Right atrium auricular region (tissue), 2 donors: ENCODE measurements at places on chromosomes 1 and 21.
A peak's percentile ranks its signal among the peaks of the same experiment; 100 is the strongest.

GRCh38 chr1:30911059-30911954, 2.7 kb upstream of the SDC3 start:
- peak; percentile 92 for DNase-seq

DNA sequence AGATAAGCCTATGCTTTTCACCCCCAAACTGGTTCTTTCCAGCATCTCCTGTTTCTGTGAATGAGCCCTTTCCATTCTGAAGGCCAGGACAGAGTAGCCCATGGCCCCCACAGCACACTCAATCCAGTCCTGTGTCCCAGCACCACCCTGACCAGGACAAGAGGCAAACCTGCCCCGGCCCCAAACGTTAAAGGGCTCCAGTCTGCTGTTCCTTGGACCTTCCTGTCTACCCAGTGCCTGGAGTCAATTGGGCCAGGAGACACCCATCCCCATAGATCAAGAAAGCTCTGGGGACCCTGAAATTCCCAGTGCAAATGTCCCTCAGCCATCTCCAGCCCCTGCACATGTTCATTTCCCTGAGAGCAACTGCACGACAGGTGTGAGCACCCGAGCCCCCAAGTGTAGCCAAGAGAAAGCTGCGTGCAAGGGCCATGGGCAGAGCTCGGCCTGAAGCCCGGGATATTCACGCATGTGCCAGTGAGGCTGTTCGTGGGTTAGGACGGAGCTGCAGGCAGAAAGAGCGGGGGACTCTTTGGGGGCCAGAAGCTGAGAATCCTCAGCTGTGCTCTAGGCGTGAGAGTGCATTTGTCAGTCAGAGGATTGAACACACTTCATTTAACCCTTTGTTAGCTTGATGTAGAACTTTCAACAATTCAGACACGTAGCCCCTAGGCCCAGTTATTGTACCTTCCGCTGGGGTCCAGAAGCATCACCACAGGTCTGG, 4.2 kb upstream of the RIPK4 start:
- no peak for DNase-seq

DNA sequence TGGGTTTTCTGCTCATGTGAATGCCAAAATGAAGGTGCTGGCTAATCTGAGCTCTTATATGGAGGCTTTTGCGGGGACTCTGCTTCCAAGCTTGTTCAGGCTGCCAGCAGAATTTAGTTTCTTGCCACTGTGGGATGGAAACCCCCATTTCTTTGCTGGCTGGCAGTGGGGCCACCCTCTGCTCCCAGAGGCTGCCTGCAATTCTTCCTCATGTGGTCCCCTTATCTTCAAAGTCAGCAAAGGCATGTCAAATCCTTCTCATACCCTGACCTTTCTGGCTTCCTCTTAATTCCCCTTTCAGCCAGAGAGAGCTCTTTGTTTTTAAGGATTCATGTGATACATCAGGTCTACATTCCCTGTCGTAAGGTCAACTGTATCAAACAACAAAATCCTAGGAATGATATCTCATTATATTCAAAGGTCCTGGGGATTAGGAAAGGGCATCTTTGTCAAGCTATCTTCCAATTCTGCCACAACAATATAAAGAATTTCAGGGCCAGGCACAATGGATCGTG, 5.2 kb upstream of the GPR161 start:
- no peak for DNase-seq

DNA sequence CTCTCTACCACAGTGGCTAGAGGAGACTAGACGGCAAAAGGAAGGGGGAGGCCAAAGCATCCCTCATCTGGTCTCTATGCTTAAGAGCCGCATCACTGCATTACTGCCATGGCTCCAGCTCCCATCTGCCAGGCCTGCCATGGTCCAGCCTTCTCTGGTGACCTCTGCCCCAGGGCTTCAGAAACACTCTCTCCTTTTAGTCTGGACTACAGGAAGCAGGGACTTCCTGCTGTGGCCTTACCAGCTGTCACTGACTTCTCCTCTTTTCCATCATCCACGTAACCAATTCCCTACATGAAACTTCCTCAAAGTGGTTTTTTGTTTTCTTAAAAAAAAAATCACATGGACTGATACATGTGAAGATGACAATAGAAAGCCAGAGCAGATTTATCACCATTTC, 323.1 kb upstream of the NFIA start:
- no peak for DNase-seq

DNA sequence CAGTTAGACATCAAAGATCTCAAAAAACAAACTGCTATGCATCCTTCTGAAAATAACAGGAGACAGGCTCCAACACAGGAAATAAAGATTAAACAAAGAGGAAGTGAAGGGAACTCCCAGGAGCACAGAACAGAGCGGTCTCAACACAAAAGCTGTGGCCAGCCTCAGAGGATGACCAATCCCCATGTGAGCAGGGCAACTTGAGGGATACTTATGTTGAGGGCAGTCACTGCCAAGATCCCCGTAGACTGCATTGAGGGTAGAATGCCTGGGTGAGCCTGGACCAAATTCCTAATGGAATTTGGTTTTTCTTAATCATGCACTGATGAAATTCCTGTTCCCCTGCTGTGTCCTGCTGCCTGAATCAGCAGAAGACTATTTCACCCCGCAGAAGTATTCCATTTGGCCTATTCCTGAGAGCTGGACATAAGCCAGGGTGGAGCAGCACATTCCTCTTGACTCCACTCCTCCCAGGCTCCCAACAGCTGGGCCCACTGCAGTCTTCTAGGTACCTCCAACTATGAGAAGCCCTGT, 49.0 kb downstream of the JAK1 start:
- peak; percentile 87 for DNase-seq

- DNase-seq, result no peak
Observed at GRCh38 chr1:227747948-227748495, 12.8 kb downstream of the SNAP47 start.

- no peak for DNase-seq
Observed at GRCh38 chr1:3915551-3916121, 15.6 kb upstream of the C1orf174 start.

- DNase-seq, result peak; percentile 67
Observed at GRCh38 chr1:167936930-167937708, at the start of gene MPC2. TSS of gene MPC2 (minus strand) at chr1:167937072. CDS start at chr1:167935841, 1,231 bp downstream.

- DNase-seq, result no peak
Observed at GRCh38 chr21:15204140-15204969, 139.6 kb upstream of the NRIP1 start.

- no peak for DNase-seq
Observed at GRCh38 chr1:165960136-165960535, 132.7 kb downstream of the UCK2 start.

GRCh38 chr1:38563942-38564735, 295.4 kb downstream of the RRAGC start:
- DNase-seq, result no peak

- no peak for DNase-seq
Observed at GRCh38 chr1:183720028-183720427, 66.9 kb upstream of the APOBEC4 start.

DNA sequence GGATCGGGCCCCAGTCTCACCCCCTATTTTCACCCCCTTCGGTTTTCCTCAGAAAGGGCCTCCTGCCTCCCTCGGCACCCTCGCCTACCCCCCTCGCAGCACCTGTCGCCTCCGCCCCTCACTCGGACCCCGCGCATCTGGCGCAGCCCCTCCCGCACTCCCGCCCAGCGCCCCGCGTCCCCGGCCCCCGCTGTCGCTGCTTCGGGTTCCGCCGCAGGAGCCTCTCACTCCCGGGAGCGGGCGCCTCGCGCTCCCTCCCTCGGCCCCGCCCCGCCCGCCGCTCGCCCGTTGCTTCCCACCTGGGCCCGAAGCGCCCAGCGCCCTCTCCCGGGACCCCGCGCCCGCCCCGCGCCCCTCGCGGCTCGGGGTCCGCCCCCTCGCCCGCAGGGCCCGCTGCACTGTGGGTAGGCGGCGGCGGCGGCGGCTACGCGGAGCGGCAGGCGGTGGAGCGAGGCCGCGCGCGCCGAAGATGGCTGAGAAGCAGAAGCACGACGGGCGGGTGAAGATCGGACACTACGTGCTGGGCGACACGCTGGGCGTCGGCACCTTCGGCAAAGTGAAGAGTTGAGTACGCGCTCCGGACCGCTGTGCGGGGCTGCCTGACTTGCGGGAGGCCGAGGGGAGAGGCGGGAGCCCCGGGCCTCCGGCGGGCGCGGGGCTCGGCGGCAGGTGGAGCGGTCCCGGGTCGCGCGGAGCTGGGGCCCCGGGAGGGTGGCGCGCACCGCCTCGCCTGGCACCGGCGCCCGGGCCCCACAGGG, at the start of gene PRKAA2:
PRKAA2 (plus strand) TSS at position 396 of the 758 bp plus-strand sequence; CDS start at position 470, 74 bp downstream.
- DNase-seq, result no peak

GRCh38 chr1:10583641-10584040, 108.9 kb downstream of the PEX14 start:
- DNase-seq, result no peak

GRCh38 chr1:206719169-206719839, 34.6 kb downstream of the MAPKAPK2 start:
- DNase-seq, result no peak

DNA sequence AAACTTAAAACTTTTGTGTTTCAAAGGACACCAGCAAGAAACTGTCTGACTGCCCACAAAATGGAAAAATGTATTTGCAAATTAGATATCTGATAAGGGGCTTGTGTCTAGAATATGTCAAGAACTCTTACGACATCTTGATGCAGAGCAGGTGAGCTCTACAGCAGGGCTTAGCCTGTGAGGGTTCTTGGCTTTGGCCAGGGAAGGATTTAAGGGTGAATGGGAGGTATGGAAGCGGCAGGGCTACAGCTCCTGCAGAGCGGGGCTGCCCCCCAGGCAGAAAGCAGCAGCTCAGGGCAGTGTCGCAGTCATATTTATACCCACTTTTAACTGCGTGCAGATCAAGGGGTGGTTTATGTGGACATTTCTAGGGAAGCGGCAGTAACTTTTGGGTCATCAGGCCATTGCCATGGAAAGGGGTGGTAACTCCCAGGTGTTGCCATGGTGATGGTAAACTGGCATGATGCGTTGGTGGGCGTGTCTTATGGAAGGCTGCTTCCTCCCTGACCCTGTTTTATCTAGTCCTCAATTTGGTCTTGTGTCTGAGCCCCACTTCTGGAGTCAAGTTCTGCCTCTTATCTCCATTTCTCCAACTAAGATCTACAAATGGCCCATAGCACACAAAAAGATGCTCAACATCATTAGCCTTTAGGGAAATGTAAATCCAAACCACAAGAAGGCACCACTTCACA, 23.2 kb downstream of the MORN1 start:
- no peak for DNase-seq

- DNase-seq, result peak; percentile 74
Observed at GRCh38 chr1:40848530-40849189, 13.5 kb downstream of the CITED4 start.

- DNase-seq, result no peak
Observed at GRCh38 chr1:54453509-54453908, 47.3 kb upstream of the SSBP3 start.

GRCh38 chr1:164659621-164660411, 100.8 kb downstream of the PBX1 start:
- no peak for DNase-seq

GRCh38 chr1:109433322-109433721, 7.1 kb upstream of the PSMA5 start:
- DNase-seq, result no peak

DNA sequence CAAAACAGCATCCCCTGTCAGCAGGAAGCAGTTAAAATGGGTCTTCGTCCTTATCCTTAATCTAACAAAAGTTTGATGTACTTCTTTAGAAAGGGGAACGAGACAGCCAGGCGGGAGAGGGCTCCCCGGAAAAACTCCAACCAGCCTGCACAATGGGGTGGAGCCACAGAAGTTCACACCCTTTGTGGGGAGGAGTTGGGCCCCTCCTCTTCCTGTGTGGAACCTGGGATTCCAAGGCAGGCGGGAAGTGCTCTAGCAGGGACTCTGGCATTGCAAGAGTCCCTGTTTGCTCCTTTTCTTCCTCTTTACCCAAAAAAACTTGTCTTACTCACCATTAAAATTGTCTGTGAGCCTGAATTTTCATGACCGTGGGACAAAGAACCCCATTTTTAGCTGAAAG, 47.7 kb downstream of the FCRL5 start:
- DNase-seq, result no peak

- no peak for DNase-seq
Observed at GRCh38 chr1:189597083-189597482, 880.6 kb downstream of the BRINP3 start.

- peak; percentile 11 for DNase-seq
Observed at GRCh38 chr21:45155910-45156309, 81.5 kb downstream of the ADARB1 start.

DNA sequence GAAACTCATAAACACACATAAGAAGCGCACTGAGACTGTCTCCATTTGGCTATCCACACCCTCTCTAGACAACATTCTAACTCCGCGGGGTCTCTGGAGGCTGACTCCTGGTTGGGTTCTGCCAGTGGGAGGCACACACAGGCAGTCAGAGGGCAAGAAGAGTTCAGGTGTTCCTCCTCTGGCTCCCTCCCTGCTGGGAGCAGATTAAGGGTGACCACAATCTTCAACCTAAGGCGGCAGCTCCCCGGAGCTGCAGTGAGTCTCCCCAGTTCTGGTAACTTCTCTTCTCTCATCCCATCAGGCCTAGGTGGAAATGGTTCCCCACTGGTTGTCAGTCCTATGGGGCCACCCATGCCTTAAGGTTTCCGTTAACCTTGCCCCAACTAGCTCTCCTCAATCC, 7.4 kb upstream of the TENT5C start:
- DNase-seq, result no peak

DNA sequence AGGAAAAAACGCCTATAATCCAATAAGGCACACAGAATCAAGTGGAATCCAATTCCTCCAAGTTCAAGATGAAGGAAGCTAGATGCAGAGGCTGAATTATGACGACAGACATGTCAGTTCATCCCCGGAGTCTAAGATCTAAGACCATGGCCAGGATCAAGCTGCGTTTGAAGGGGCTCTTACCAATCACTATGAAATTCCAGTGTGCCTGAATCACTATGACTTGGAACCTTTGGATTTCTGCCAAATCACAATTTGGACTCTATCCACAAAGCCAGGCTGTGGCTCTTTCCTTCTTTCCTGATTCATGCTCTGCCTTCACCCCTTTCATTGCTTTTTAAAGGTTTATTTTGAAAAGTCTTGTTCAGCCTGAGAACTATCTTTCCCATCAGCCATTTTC, 17.1 kb downstream of the OLIG2 start:
- DNase-seq, result no peak

DNA sequence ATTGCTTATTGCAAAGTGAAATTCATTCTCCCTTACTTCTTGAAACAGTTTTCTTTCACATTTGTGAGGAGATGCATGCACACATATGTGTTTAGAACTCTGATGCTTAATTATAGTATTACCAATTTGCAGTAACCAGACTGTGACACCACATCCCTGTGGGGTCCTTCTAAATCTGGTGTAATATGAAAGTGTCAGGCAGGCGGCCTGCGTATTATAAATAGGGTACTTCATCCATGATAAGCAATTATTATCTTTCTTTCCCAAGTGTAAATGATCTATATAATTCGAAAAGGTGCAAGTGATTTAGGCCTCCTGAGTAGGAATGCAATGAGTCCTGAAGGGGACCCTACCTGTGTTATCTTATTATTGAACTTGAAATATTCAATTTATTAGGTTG, 876 bp downstream of the EFCAB7 start:
- DNase-seq, result no peak

GRCh38 chr1:211811126-211811525, 19.4 kb downstream of the LPGAT1 start:
- DNase-seq, result no peak

DNA sequence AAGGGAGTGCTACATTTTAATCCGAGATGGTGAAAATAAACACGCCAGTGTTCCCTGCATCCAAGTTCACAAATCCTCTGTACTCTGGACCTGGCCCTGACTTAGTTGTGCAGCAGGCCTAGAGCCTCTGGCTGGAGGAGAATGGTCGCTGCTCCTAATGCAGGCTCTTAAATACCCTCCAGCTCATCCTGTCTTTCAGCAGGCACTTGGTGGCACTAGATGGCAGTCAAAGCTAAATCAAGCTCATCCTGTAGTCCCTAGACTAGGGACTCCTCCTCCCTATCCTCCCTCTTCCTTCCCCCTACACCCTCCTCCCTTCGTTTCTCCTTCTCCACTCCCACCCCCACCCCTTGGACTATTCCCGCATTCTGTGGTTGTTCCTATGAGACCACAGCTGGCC, 41.6 kb upstream of the MTR start:
- no peak for DNase-seq
